ENCODE measurements at places on chromosomes 2 and 18.

- DNase-seq, result no peak
Observed at GRCh38 chr2:234650911-234651310, 154.0 kb upstream of the ARL4C start.

DNA sequence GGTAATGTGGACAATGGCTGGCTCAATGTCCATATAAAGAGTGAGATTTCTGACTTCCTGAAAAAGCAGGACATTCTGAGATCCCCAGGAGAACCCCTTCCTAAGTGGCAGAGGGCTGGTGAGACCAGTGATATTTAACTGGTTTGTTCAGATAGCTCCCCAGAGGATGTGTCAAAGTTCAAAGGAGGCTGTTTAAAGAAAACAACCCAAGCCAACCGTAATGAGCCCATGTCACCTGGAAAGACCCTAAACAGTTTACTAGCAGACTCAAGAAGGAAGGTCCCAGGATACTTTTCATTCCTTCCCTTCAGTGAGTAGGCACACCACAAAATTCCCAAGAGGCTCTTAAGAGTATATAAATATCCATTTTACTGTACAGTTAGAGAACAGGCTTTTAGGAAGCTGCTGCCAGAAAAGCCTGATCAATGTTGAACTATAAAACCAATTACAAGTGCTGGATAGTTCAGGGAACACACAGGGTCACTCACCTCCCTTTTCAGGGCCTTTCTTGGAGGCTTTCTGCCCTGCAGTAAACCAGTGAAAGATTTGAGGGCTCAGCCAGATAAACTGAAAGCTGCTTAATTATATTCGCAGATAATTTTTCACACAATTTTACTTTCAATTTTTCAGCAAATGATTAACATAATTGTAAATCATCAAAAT, 293.5 kb downstream of the ASXL3 start:
- DNase-seq, result no peak

GRCh38 chr2:54605836-54606235, 117.6 kb upstream of the EML6 start:
- DNase-seq, result no peak

GRCh38 chr18:21064347-21064746, 47.3 kb downstream of the ROCK1 start:
- DNase-seq, result no peak

GRCh38 chr2:48423376-48423775, 106.6 kb upstream of the STON1 start:
- DNase-seq, result no peak

DNA sequence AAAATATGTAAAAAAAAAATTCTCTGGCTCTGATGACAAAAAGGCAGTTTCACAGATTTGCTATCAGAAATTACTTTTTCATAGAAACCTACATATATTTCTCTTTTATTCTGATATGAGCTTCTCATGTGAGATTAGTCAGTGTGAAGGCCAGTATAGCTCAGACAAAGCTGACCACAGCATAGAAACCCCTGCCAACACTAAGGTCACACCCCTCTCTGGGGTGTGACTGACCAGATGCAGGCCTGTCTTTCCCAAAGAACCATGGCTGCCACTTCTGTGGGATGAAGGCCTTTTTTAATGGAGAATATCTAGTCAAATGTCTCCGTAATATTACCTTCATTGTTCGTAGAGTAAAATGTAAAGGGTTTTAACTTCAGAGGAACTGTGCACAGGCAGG, 330.3 kb upstream of the KCNJ3 start:
- DNase-seq, result no peak

DNA sequence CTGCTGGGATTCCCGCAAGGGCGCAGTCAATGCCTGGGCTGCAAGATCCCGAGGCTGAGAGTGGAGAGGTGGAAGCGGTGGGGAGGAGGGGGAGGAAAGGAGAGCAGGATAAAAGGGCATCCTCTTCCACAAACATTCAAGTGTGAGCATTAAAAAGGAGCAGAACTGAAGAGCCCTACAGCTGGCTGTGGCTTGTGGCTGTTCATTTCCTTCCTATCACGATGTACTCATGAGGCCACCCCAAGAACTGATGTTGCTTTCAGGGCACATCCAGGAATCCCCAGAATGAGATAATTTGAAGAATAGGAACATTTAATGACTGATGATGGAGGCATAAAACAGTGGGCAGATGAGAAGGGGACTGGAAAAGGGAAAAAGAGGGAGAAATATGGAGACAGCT, 230.8 kb upstream of the SMIM21 start:
- DNase-seq, result no peak

- no peak for DNase-seq
Observed at GRCh38 chr2:132448771-132449170, 32.2 kb downstream of the GPR39 start.

DNA sequence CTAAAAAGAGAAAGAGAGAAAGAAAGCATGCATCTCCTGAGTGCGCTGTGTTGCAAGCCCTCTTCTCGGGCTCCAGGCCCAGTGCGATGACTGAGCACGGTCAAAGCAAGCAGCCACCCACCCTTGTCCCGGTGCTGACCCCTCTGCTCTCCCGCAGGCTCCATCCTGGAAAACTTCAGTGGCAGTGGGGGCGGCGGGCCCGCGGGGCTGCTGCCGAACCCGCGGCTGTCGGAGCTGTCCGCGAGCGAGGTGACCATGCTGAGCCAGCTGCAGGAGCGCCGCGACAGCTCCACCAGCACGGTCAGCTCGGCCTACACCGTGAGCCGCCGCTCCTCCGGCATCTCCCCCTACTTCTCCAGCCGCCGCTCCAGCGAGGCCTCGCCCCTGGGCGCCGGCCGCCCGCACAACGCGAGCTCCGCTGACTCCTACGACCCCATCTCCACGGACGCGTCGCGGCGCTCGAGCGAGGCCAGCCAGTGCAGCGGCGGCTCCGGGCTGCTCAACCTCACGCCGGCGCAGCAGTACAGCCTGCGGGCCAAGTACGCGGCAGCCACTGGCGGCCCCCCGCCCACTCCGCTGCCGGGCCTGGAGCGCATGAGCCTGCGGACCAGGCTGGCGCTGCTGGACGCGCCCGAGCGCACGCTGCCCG, 252.5 kb downstream of the GLI2 start:
- no peak for DNase-seq

- no peak for DNase-seq
Observed at GRCh38 chr2:170464268-170464667, 250.9 kb upstream of the SP5 start.

GRCh38 chr2:111204706-111205105, 84.0 kb downstream of the BCL2L11 start:
- DNase-seq, result no peak

DNA sequence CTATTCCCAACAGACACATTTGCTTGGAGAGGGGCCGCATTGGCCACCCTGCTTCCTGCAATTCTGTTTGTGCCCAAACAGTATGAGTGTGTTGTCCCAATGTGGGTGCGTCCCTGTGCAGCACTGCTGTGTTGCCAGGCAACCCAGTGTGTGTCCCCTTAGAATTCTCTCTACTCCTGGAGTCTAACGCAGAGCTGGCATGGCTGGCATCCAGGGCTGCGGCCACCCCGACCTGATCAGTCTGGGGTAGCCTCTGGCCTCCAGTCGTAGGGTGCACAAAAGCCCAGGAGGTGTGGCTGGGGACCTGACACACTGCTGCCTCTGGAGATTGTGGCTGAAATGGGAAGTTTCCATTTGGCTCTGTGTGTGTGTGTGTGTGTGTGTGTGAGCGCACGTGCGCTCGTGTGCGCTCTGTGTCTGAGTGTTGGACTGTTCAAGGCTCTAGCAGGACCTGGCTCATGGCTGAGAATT, 48.0 kb downstream of the TEX44 start:
- no peak for DNase-seq

- DNase-seq, result no peak
Observed at GRCh38 chr2:2016651-2017311, 272.5 kb upstream of the PXDN start.

GRCh38 chr18:49006641-49007454, 56.1 kb upstream of the SMAD7 start:
- no peak for DNase-seq

DNA sequence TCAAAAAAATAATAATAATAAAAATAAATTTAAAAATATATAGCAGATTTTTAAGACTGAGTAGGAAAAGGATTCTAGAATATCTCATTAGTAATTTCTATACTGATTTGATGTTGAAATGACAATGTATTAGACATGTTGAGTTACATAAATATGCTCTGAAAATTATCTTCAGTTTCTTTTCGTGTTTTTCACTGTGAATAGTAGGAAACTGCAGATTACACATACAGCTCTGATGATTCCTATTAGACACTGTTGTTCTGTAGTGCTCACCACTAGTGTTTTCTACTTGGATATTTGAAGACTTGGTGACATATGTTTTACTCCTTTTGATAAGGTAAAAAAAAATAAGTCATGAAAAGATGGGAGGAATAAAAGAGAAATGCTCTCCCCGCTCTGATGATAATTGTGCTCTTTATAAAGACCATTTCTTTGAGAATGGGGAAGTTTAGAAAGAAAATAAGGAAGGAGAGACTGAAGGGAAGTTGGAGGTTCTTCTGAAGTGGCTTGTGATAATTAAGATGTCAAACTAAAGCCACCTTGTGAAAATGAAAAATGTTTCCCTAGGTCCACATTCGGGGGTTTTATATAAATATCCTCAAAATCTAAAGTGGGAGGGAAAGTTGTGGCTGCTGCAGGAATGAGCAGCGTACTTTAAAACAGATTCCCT, 52.9 kb downstream of the SLC9A2 start:
- no peak for DNase-seq

- DNase-seq, result no peak
Observed at GRCh38 chr2:67797801-67798540, 264.8 kb downstream of the C1D start.

- DNase-seq, result no peak
Observed at GRCh38 chr18:8899000-8899399, 193.6 kb downstream of the MTCL1 start.

DNA sequence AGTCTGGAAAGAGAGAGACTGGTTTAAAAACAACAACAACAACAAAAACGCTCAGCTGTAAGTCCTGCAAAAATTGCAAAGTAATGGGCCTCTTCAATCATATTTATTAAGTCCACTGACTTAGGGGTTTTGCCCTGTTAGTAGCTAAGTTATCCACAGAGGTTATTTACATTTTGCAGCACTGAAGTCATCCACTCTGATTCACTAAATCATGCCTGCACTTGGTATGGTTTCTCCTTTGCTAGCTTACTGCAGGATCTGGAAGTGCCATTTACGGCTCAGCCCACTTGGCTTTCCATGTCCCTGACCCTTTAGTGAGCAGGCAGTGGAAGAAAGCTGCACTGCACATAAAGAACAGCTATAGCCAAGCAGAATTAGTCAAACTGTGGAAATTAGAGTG, 484.4 kb downstream of the NRXN1 start:
- no peak for DNase-seq

DNA sequence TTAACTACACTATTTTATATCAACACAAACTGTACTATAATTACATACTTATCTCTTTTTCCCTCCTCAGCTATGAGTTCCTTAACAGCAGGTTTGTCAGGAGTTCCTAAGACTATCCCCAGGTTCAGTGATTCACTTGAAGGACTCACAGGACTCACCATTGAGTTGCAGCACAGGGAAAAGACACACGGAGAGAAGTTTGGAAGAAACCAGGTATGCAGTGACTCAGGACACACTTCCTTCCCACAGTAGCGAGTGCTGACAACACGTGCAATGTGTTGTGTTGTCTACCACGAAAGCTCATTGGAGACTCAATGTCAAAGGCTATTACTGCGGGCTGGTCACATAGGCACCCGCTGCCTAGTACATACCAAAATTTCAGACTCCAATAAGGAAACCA, 32.0 kb downstream of the MGAT4A start:
- no peak for DNase-seq

GRCh38 chr2:131040661-131041401, 52.4 kb downstream of the FAM168B start:
- DNase-seq, result peak; percentile 9

GRCh38 chr18:48540251-48541025, 1.6 kb downstream of the CTIF start:
- peak; percentile 40 for DNase-seq

DNA sequence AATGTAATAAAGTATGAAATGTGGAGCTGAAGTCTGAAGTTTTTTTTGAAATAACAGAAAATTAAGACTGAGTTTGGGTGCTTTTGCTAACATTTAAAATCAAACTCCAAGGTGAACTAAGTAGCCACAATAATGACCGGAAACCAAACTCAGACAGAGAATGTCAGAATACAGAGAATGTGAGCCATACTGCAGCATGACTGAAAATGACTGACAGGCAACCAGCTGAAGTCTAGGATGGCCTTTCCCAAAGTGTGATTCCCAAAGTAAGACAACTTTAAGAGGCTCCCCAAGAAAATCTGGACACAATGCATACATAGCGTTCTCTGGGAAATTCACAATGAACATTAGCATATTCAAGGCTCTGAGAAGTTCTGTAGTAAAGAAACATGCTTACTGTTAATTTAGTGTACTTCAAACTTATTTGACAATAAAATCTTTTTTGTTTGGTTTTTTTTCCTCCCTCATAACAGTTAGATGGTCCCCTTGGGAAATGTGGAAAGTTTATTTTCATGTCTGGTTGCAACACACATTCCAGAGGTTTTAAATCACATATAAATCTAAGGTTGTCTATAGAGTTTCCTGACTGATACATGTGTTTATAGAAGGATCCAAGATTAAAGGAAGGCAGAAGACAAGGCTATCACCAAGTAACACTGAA, 28.6 kb downstream of the PLA2R1 start:
- DNase-seq, result no peak

DNA sequence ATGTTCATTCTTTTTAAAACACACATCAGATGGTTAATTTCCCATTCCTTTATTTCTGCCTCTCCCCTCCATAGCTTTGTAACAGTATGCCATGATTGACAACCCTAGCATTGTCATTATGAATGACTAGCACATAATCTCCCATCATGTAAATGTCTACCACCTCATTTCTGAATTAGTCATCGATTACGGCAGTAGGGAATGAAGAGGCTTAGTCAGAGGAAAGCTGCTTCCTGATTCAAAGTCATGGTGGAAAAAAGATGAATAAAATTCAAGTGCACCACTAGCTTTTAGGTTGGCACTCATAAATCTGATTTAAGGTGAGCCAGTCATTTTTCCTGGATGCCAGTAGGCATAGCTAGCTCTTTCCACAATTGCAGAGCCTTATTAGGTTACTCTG, 19.1 kb upstream of the ACMSD start:
- no peak for DNase-seq

GRCh38 chr2:204794624-204795023, 249.3 kb downstream of the PARD3B start:
- DNase-seq, result no peak

DNA sequence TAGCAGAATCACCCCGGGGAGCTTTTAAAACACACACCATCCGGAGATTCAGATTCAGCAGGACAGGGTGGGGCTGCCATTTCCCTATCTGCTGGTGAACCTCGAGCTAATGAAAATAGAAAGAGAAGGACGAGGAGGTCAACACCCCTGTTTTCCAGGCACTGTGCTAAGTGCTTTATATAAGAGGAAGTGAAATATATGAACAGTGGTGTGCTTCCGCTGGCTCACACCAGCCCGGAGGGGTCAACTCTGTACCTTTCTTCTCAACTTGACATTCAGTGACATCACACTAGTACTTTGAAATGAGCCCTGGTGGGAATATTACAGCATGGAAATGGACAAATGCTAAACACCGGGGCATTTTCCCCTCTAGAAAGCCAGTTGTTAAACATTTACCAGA, 108.3 kb upstream of the LTBP1 start:
- no peak for DNase-seq

GRCh38 chr2:239162976-239163687, 237.7 kb downstream of the HDAC4 start:
- no peak for DNase-seq
